ENCODE measurements at places on chromosomes 5 and 9. TPM values are rescaled to one million over a fixed set of nuclear protein-coding genes. Genes with fewer than 3 reads are reported as not detected.
A peak's percentile ranks its signal among the peaks of the same experiment; 100 is the strongest.

Gene RELL2
- total RNA-seq: 2.6 TPM

Gene NREP
- total RNA-seq: 33.9 TPM

Gene FOXD4L5
- total RNA-seq: 0.24 TPM

Gene BARHL1
- total RNA-seq: not detected

Gene EPB41L4A
- 31.3 TPM for total RNA-seq

DNA sequence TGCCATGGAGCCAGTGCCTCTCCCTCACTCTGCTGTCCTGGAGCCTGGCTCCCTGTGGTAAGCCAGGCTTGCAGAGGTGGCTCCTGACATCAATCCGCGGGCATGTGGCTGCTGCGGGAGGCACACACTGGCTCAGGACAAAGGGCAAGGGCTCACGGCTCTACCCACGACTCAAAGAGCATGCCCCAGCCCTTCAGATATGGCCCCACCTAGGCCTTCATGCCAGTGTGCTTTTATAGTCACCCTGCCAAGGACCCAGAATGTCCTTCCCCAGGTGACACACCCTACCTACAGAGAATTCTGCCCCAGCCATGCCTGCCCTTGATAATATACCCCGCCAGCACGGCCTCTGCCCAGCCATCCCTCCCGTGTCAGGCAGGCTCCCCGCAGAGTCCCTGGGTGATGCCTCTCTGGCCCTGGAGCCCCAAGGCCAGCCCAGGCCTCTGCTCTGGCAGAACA lies 1.6 kb downstream of the MGAT4B start:
- DNase-seq: no peak
- peak overlapping the region; percentile 93 for H3K27ac ChIP-seq
- H3K4me3 ChIP-seq: peak overlapping the region; percentile 84
- H3K36me3 ChIP-seq: peaks cover 14% of the 10 kb centered on the region
- no peaks in the 10 kb centered on the region for H3K27me3 ChIP-seq
- H3K4me1 ChIP-seq: peaks cover 9% of the 10 kb centered on the region

- H3K4me3 ChIP-seq: no peak overlapping the region
- H3K4me1 ChIP-seq: no peaks in the 10 kb centered on the region
Observed at GRCh38 chr5:79954620-79955019, 36.4 kb downstream of the MTX3 start.

GRCh38 chr9:15096972-15097371 lies 186.7 kb upstream of the FREM1 start:
- no peak overlapping the region for H3K4me3 ChIP-seq
- DNase-seq: no peak
- H3K27ac ChIP-seq: no peak overlapping the region
- H3K27me3 ChIP-seq: no peaks in the 10 kb centered on the region

DNA sequence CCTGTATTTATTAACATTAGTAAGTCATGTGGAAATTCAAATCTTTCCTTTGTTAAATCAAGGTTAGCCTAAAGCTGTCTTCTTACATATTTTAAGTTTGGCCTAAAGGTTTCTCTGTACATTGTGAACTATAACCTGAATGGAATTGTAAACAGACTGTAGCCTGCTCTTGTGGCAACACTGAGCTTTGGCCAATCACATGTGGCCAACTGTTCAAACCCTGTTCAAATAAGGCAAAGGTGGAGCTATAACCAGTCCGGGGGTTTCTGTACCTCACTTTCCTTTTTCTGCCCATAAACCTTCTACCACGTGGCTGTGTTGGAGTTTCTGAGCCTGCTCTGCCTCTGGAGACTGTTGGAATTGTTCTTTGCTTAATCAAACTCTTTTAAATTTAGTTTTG lies 3.3 kb upstream of the HAPLN1 start:
- H3K4me1 ChIP-seq: no peaks in the 10 kb centered on the region
- no peaks in the 10 kb centered on the region for H3K36me3 ChIP-seq
- DNase-seq: no peak
- no peak overlapping the region for H3K4me3 ChIP-seq
- no peaks in the 10 kb centered on the region for H3K27me3 ChIP-seq
